ENCODE measurements at places on chromosomes 12 and 14.

DNA sequence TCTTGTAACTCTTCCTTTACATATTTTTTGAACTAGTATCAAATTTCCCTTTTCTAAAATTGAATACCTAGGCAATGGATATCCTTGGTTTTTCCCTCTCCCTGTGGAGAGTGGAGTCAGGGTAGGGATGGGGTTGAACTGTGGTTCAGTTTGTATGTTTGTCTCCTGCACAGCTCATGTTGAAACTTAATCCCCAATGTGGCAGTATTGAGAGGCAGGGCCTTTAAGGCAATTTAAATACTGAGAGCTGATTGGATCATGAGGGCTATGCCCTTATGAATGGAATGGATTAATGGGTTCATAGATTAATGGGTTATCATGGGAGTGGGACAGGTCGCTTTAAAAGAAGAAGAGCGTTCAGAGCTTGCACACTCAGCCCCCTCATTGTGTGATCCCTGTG lies 127.2 kb upstream of the RGS6 start:
- no peak for DNase-seq

- peak; percentile 14 for DNase-seq
Observed at GRCh38 chr14:20295067-20295466, 10.7 kb downstream of the TTC5 start.

DNA sequence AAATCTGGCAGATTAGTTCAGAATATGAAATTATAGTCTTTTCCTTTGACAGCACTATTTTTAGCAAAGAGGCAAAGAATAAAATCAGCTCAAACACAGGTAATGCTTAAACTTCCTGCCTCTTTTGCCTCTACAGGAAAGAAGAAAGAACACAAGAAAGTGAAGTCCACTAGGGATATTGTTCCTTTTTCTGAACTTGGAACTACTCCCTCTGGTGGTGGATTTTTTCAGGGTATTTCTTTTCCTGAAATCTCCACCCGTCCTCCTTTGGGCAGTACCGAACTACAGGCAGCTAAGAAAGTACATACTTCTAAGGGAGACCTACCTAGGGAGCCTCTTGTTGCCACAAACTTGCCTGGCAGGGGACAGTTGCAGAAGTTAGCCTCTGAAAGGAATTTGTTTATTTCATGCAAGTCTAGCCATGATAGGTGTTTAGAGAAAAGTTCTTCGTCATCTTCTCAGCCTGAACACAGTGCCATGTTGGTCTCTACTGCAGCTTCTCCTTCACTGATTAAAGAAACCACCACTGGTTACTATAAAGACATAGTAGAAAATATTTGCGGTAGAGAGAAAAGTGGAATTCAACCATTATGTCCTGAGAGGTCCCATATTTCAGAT lies 17.4 kb downstream of the TMPO start:
- DNase-seq, result peak; percentile 48

DNA sequence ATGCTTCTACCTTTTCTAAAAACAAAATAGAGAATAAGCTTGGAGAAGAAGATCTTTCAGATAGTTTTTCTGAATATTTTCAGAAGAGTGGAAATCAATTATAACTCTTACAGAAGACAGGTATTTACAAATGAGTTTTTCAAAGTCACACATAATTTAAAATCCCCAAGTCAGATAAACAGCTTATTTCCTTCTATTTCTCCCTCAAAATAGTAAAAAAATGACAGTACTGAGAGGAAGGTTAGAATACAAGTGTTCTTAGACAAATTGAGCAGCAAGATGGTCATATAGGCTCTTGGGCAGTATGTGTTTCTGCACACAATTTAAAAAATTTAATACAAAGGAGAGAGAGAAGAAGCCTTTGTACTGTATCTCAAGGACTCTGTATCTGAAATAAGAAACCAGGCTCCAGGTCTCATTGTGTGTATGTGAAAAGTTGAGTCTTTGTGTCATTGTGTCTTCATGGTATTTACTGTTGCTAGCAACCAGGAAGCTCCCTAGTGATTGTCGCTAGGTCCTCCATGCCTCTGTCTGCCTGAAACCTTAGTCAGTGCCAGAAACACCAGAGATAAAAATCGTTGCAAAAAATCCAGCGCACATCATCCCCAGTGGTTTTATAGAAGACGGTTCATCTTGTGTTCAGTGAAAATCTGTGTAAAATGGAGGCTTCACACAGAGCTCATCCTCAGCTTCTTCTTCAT lies 12.9 kb upstream of the TUBA1A start:
- peak; percentile 15 for DNase-seq

All from activated CD4-positive, alpha-beta T cell treated with anti-CD3 and anti-CD28 coated beads, Interleukin-2, Interleukin-4, amounts not matched to agents 100 ng/mL and 50 ng/mL, durations not matched to agents 16 hours and 8 hours (primary cell).